Mesenteric fat pad (tissue), 1 donor: ENCODE measurements at places on chromosomes 12 and 14.
A peak's percentile ranks its signal among the peaks of the same experiment; 100 is the strongest.

DNA sequence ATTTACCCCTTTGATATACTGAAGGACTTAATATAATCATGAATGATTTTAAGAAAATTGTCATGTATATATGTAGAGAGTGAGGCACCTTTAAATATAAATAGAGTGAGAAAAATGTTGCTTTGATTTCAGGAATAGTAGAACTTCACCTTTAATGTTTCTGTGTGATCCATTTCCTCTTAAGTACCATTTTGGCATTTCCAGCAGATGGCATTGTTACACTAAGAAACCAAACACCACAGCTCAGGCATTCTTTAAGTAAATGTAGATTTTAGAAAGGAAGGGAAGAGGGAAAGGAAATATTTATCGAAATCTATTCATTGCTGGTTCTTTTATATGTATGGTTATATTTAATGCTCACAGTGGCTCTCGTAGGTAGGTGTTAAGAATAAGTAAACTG lies 556.7 kb upstream of the FBXO33 start:
- no peak for DNase-seq

DNA sequence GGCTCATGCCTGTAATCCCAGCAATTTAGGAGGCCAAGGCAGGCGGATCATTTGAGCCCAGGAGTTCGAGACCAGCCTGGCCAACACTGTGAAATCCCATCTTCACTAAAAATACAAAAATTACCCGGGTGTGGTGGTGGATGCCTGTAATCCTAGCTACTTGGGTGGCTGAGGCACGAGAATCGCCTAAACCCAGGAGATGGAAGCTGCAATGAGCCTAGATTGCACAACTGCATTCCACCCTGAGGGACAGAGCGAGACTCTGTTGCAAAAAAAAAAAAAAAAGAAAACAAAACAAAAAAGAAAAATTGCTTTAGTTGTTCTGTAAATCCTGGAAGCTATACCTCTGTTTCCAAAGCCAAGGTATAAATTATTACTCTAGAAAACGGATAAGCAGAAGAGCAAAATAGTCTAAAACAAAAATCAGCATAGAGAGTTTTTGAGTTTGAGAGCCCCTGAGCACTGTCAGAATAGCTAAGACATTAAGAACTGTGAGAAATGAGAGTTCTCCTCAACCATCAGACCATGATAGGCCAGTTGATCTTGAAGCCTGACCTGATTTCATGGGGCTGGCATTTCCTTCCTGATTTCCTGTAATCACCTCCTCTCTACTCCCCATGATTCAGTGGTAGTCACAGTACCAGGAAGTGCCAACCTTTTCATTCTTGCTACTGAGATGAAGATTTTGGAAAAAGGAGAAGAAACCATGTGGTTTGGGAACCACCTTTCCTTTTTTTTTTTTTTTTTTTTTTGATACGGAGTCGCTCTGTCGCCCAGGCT lies 31.7 kb downstream of the ATP2A2 start:
- no peak for DNase-seq

DNA sequence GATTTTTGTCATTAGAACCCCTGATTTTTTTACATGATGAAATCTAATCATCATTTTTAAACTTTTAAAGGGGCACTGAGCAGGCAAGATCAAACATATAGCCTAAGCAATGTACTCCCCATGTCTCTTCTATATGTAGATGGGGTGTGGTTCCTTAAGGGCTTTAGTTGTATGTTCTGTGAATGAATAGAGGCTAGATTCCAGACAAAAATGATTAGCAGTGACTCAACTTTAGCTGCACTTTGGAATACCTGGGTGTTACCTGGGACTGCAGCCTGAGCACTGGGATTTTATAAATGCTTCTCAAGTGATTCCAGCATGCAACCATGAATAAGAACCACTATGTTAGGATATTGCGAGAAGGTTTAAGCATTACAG lies 256.7 kb upstream of the PLEKHG7 start:
- no peak for DNase-seq

DNA sequence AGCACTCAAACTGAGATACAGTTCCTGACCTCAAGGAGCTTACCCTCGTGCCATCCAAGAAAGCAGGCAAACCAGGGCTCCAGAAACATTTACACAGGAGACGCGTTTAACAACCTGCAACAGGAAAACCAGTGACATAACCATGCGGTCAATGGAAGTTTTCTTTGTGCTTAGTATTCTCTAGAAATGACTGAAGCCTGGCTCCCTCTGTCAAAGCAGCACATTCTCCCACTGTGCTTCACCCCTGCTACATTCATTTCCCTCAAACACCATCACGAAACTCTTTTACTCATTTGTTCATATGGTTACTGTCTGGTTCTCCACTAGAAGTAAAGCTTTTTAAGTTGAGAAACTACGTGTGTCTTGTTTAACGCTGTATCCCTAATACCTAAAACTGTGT lies 161.3 kb upstream of the CCND2 start:
- no peak for DNase-seq

DNA sequence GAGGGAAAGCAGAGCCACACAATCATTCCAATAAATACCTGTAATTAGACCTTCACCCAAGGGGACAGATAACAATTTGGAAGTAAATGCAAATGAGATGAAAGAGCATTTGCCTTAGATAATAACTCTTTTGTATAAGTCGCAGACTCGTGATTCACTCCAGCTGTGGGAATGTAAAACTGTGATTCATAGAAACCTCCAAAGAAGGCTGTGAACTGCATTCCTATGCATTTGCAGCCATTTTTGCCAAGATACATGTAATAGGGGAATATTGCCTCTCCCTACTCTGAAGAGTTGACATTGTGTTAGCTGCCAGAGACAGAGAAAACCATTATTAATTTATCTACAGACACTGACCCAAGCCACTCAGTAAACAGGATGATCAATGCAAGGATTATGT lies 181.9 kb upstream of the ARHGAP5 start:
- no peak for DNase-seq

- DNase-seq: peak; percentile 74
Measured at GRCh38 chr14:105085766-105086165, 20.5 kb upstream of the GPR132 start.

DNA sequence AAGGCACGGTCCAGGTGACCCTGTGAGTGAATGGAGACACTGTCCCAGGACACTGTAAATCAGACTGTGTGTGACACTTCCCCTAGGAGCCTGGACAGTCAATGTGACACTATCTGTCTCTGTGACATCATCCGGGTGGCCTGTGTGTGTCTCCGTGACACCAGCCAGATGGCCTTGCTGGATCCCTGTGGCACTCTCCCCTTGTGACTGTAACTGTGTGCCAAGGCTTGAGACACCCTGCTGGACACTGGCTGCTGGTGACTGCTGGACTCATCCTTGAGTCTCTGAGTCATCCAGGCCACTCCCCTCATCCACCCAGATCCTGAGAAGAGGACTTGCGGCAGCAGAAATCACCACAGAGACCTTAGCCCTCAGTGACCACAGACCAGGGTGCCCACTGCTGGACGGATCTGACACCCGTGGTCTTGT lies 51.6 kb downstream of the MVK start:
- DNase-seq: no peak

GRCh38 chr14:60485598-60486251 lies at the start of gene C14orf39:
Gene C14orf39, minus strand, starts transcription at chr14:60486063. Its CDS starts 985 bp downstream, at chr14:60485078.
- no peak for DNase-seq

- no peak for DNase-seq
Measured at GRCh38 chr12:66929121-66929520, 250.2 kb upstream of the GRIP1 start.

DNA sequence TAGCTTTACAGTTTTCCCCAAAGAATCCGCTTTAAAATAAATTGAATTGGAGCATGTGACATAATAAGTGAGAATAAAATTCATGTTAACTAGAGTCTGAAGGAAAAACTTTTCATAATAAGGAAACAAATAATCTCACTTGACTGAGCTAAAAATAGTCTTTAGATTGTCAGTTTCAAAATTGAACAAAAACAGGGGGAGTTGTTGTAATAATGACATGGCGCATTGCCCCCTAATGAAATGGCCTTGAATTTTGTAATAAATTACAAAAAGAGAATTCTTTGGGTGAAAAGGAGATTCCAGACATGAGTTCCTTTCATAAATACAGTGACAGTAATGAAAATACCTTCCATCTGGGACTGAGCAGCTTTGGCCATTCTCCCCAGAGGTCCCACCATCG lies 178.6 kb downstream of the EFCAB11 start:
- DNase-seq: no peak

DNA sequence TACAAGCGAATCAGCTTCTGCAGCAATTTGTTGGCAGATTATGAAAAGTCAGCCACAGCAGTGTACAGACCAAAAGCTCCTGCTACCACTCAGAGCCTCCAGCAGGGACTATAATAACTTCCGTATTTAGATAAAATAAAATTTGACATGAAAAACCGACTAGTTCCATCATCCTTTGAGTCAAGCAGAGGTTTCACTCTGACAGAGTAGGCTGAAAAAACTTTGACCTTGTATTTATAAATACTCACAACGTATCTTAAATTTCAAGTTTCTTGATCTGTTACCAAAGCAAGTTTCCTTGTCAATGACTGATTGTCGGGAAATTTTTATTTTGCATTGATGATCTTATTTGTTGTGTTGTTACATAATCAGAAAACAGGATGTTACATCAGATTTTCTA lies 283.4 kb downstream of the DAD1 start:
- no peak for DNase-seq

DNA sequence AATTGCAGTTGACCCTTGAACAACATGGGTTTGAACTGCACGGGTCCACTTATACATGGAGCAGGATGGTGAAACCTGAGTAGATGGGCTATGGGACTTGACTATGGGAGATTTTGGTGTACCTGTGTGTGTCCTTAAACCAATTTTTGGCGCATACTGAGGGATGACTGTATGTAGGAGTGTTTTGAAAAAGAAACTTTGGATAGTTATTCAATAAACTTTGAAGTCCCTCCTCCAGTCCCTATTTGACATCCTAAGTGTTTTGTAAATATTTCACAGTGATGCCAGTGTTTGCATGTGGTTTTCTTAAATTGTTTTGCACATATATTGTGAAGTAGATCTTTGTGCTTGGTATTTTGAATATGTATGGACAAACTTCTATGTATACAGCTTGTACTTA lies 12.4 kb downstream of the KTN1 start:
- no peak for DNase-seq

- no peak for DNase-seq
Measured at GRCh38 chr12:52614381-52615207, 3.8 kb downstream of the KRT73 start.

DNA sequence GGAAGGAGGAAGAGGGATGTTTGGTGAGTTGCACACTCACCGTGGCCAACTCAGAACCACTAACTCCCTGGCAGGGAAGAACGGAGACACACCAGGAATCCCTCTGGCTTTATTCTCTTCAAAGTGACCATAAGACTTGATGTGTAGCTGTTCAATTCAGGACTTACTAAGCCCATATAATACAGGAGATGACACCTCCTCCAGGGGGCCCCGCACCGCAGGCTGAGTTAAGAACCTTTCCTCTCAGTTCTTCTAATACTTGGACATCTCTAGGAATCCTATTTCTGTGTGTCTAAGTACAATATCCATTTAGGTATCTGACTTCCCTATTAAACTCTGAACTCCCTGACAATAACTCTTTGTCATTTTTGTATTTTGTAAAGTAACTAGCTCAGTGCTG lies 49.5 kb downstream of the DCAF4 start:
- no peak for DNase-seq

- DNase-seq: no peak
Measured at GRCh38 chr14:89293314-89293916, 123.6 kb downstream of the FOXN3 start.

- DNase-seq: no peak
Measured at GRCh38 chr14:68977718-68978171, 1.4 kb downstream of the ACTN1 start.

GRCh38 chr14:90647473-90648005 lies 168.7 kb downstream of the TTC7B start:
- DNase-seq: no peak

DNA sequence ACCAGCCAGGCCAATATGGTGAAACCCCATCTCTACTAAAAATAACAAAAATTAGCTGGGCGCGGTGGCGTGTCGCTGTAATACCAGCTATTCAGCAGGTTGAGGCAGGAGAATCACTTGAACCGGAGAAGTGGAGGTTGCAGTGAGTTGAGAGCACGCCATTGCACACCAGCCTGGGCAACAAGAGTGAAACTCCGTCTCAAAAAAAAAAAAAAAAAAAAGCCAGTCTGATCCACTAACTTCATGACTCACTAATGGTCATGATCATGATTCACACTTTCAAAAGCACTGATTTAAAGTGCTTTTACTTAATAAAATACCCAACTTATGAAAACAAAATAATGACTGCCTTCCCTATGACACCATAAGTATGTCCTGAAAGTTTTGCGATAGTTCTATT lies 38.4 kb upstream of the CPM start:
- no peak for DNase-seq

- no peak for DNase-seq
Measured at GRCh38 chr12:132056320-132056719, 87.8 kb downstream of the DDX51 start.

DNA sequence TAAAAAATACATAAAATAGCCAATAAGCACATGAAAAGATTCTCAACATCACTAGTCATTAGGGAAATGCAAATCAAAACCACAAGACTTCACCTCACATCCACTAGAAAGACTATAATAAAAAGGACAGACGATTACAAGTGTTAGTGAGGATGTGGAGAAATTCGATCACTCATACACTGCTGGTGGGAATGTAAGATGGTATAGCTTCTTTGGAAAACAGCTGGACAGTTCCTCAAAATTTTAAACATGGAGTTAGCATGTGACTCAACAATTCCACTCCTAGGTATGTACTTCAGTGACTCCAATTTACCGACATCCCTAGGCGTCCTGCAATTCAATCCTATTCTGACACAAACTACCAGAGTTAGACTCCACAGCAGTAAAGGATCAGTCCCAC lies 13.7 kb downstream of the TRIM9 start:
- DNase-seq: no peak

GRCh38 chr14:51750542-51750941 lies 98.8 kb downstream of the FRMD6 start:
- DNase-seq: no peak

GRCh38 chr14:87102811-87103378 lies 890.1 kb downstream of the GALC start:
- no peak for DNase-seq

DNA sequence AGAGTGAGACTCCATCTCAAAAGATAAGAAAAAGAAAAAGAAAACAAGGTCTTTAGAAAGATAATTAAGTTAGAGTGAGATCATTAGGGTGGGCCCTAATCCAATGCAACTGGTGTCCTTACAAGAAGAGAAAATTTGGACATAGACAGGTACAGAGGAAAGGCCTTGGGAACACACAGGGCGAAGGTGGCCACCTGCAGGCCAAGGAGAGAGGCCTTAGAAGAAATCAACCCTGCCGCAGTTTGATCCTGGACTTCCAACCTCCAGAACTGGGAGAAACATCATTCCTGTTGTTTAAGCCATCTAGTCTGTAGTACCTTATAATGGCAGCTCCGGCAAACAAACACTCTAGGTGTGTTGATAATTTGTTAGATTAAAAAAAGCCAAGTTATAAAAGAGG lies 491.9 kb downstream of the MED13L start:
- no peak for DNase-seq

DNA sequence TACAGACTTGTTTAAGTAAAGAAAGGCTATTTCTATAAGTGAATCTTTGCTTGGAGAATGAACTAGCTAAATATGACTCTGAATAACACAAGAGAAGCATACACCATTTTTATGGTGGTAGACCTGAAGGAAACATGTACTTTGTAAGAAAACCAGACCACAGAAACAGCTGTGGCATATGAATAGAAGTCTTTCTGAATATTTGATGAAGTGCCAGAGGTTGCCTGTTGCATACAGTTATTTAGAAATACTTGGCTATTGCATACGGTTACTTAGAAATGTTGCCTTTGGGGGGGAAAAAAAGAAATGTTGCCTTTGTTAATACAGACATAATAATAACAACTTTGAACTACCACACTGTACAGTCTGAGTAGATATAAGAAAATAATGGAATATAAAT lies 16.8 kb upstream of the LEMD3 start:
- no peak for DNase-seq
